ENCODE measurements at places on chromosomes 13 and 19.

DNA sequence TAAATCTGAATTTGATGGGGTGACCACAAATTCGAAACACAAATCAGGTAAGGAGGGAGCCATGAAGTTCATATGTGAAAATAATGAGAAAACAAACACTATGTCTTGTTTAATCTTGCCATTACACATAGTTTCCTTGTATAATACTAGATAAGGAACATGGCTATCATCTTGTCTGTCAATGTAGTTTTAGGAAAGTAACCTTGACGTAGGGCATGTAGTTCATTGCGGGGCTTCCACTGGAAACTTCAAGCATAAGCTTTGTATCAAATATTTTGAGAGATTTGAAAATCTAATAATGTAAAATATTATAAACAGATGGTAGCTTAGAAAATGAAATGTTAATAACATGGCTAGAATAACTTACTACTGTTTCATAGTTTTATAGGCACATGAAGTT lies 8.8 kb downstream of the BIVM start:
- DNase-seq, result no peak

- DNase-seq, result no peak
Measured at GRCh38 chr19:45976178-45976577, 2.5 kb upstream of the NOVA2 start.

DNA sequence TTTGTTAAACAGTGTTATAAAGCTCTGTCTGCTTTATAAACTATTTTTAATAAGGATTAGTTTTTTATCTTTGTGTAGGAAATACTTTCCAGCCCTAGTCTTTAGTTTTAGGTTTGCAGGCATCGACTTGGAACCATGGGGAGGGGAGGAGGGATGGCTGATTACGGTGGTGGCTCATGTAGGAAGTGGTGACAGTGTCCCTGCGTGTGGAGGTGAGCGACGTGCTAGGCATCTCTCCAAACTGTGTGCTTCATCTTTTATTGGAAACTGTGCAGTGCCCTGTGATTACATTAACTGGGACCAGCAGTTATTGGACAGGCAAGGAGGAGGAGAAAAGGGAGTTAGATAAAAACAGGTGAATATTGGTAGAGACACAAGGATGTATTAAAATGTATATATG lies 203.8 kb downstream of the ATP8A2 start:
- DNase-seq, result no peak

- no peak for DNase-seq
Measured at GRCh38 chr13:40220299-40220935, 446.0 kb downstream of the FOXO1 start.

- peak; percentile 30 for DNase-seq
Measured at GRCh38 chr19:6476155-6476895, 5.3 kb downstream of the DENND1C start.

DNA sequence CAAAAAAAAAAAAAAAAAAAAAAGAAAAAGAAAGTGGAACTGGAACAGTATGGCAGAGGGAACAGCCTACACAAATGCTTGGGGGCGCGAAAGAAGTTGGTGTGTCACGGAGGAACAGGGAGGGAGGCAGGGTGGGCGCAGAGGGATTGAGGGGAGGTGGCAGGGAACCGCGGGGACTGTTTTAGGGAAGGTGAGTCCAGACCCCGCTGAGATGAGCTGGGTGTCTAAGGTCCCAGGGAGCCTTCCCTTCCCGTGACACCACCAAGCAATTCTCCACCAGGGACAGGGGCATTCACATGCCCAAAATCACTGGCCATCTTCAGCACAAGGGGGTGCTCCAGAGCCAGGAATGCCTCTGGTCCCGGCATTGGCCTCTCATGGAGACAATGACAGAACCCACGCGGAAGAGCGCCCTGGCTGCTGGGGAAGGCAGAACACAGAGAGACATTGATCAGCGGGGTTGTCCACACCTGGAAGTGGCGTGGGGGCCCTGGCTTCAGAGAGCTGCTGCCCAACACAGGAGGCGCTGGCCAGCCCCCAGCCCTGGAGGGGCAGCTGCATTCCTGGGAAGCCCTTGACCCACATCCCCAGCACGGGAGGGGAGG lies 6.9 kb downstream of the PEAK3 start:
- DNase-seq, result no peak

DNA sequence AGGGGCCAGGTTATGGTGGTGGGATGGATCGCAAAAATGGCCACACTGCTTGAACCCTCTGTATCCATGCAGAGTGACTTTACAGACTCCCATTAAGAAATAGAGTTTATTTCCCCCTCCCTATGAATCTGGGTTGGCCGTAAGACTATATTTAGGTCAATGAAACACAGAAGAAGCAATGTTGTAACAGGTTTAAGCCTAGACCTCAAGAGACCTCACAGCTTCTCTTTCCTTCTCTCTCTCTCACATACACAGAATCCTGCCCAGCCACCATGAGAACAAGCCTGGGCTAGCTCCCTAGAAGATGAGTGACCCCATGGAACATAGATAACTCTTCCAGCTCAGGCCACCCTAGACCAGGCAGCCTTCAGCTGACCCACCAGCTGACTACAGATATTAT lies 21.0 kb upstream of the FBL start:
- no peak for DNase-seq

GRCh38 chr19:55436847-55437246 lies 6.3 kb downstream of the SHISA7 start:
- DNase-seq, result no peak

DNA sequence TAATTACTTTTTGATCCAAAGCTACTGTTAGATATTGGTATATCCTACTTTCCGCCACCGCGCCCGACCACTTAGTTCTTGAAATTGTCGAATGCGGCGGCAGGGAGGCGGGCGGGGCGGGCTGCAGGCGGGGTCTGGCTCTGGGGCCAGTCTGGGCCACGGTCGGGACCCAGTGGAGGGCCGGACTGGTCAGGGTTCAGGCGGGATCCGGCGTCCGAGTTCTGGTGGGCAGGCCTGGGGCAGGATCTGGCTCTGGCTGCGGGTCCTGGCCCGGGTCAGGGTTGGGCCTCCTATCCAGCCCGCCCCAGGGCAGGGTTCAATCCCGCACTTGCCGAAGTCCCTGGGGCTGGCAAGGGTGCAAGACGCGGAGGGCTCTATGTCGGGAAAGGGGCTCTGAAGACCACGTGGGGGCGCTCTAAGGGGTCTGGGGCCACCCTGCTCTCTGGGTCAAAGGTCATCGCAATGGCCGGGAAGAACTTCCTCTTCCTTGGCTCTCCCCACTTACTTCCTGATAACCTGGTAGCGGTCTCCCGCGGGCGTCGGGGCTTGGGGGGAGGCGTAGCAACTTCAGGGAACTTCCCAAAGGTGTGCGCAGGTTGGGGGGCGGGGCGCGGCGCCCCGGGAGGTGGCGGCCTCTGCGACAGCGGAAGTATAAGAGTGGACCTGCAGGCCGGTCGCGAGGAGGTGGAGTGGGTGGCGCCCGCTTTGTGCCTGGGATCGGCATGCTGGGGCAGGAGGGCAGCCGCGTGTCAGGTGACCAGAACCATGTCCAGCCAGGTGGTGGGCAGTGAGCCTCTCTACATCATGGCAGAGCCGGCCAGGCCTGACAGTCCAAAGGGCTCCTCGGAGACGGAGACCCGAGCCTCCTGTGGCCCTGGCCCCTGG lies 83.4 kb downstream of the MRPL57 start:
- DNase-seq, result no peak

GRCh38 chr19:6868351-6868750 lies 19.0 kb upstream of the ADGRE1 start:
- no peak for DNase-seq

GRCh38 chr19:36125557-36125956 lies 10.3 kb downstream of the TBCB start:
- DNase-seq, result no peak

DNA sequence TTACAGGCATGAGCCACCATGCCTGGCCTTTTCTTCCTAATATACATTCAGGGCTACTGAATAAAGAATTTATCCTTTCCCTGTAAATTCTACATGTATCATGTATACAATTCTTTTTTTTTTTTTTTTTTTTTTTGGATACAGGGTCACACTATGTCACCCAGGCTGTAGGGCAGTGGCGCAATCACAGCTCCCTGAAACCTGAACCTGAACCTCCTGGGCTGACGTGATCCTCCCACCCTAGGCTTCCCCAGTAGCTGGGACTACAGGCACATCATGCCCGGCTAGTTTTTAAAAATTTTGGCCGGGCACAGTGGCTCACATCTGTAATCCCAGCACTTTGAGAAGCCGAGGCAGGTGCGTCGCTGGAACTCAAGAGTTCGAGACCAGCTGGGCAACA lies 6.5 kb upstream of the SLC44A2 start:
- no peak for DNase-seq

DNA sequence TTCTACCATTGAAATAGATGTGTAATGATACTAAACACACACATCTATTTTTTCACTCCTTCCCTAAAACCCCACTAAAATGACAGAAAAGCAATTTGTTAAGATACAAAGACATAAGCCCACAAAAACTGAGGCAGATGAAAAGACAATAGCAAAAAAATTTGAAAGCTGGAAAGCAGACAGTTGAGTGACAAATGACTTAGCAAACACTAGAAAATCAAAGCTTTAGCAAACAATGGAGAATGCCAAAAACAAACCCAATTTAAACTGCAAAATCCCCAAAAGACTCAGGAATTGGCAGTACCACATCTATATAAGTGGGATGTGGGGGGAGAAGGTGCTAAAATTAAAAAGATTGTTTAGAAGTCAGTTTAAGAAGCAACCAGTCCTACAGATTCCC lies 9.5 kb downstream of the TSC22D1 start:
- DNase-seq, result no peak

DNA sequence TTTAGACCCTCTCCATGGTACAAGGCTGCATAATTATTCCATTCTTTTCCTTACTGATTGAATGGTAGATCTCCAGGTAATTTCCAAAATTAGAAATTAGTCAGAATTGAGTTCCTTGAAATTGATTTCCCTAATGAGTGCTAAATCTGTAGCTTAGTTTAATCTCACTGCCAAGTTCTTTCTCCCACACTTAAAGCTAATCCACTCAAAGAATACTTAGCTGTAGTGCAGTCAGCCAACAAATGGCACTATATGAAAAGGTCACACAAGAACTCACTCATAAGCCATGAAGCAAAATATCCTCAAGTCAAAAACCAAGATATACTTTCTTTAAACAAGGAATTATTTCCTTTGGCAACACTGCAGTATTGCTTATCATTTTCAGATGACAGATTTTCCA lies 62.0 kb downstream of the XPO4 start:
- DNase-seq, result no peak

DNA sequence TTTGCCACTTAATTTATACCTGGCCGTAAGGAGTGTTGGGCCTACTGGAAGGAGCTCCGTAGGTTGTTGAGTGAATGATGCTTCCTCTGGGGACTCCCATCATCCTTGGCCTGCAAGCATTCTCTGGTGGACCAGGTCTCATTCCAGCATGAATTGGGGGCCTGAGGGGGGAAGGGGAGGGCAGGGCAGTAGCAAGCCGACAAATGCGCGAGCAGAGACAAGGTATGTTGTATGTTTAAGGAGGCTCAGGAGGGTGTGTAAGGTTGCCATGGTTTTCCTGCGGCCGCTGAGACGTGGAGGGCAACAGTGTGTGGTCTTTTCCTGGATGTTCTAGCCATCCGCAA lies 749 bp downstream of the ZNF264 start:
- no peak for DNase-seq

DNA sequence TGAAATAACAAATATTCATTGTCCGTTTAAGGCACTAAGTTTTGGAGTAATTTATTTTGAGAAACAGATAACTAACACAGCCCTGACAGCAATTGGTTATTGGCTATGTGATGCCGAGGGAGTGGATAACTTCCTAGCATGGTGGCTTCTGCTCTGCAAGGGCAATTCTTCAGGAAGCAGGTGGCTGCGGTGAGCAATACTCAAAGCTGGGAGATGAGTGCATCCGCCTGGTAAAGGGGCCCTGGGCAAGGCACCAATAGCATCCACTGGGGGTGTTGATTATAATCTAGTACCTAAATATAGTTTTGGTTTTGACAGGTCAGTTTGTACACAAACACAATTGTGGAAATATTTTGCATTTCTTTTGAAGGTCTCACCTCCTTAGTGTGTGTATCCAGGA lies 41.0 kb downstream of the CCDC70 start:
- no peak for DNase-seq

GRCh38 chr19:34359140-34359953 lies 5.6 kb upstream of the GPI start:
- peak; percentile 89 for DNase-seq

Measured in stimulated activated CD8-positive, alpha-beta memory T cell treated with anti-CD3 and anti-CD28 coated beads, Interleukin-12 subunit alpha, Interleukin-12 subunit beta, amount 100 ng/mL, for 1 hour (primary cell).